ENCODE measurements at places on chromosomes 16 and 17. TPM values are rescaled to one million over a fixed set of nuclear protein-coding genes. Genes with fewer than 3 reads are reported as not detected.

The TMC8 gene
- polyA plus RNA-seq = 3.6 TPM

The WDR81 gene
- 37.7 TPM for polyA plus RNA-seq

The PRAC2 gene
- 1.7 TPM for polyA plus RNA-seq

The ZNF652 gene
- polyA plus RNA-seq = 12.8 TPM

The MYCBPAP gene
- 0.23 TPM for polyA plus RNA-seq

The RDM1 gene
- 0.14 TPM for polyA plus RNA-seq

The IGFBP4 gene
- polyA plus RNA-seq = 488 TPM

The B4GALNT2 gene
- polyA plus RNA-seq = not detected

The CASKIN2 gene
- 29.1 TPM for polyA plus RNA-seq

The PABPN1L gene
- polyA plus RNA-seq = not detected

The DUXB gene
- polyA plus RNA-seq = not detected

The LITAFD gene
- polyA plus RNA-seq = not detected

The PIRT gene
- polyA plus RNA-seq = 1.9 TPM

The NOTUM gene
- 2.5 TPM for polyA plus RNA-seq

The SECTM1 gene
- polyA plus RNA-seq = 19.2 TPM

The ABCA6 gene
- 35.9 TPM for polyA plus RNA-seq

The PTX4 gene
- 0.10 TPM for polyA plus RNA-seq

The CD79B gene
- polyA plus RNA-seq = 7.2 TPM

The PRAC1 gene
- 18.0 TPM for polyA plus RNA-seq

The LYRM9 gene
- polyA plus RNA-seq = 17.7 TPM

The MEAK7 gene
- polyA plus RNA-seq = 11.2 TPM

The CD300A gene
- polyA plus RNA-seq = 5.2 TPM

The ABCA8 gene
- 43.6 TPM for polyA plus RNA-seq

The MRPS7 gene
- 51.8 TPM for polyA plus RNA-seq

The BCO1 gene
- 0.25 TPM for polyA plus RNA-seq

All from urinary bladder (tissue), 4 donors.